ENCODE measurements at places on chromosomes 7 and 10.

DNA sequence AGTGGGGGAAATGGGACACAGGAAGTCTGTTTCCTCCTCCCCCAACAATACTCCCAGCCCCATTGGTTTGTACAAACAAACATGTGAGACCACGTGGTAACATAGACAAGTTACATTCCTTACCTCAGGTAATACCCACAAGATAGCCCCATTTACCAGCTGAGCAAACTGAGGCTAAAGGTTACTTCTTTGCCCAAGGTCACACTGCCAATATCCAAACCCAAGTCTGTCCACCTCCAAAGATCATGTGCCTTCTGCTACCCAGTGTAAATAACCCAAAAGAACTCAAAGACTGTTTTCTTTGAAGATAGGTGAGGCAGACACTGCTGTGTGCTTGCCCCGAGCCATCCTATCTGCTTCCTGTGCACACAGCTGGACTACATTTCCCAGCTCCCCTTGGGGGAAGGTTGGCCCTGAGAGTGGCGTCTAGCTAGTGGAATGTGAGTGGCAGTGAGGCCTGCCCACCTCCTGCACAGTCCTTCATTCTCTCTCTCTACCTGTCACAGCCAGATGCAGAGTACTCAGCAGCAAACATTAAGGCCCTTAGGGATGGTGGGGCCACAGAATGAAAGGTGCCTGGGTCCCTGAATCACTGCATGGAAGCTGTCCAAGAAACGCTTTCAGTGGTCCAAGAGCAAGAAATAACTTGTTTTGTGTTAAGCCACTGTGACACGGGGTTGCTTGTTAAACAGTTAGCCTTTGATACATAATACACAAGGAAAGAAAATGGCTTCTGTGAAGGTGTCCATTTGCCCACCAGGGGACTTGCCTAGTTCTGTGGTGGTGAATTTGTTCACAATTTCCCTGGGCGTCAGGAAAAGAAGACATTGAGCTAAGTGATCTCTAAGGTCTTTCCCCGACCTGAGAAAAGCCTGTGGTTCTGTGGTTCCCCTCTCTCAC is 257.7 kb upstream of the NFE2L3 start:
- DNase-seq = no peak

GRCh38 chr10:73779539-73780197 is 2.2 kb upstream of the CHCHD1 start:
- no peak for DNase-seq

- DNase-seq = no peak
These were observed 431.8 kb downstream of the RPS24 start for GRCh38 chr10:78465431-78465830.

DNA sequence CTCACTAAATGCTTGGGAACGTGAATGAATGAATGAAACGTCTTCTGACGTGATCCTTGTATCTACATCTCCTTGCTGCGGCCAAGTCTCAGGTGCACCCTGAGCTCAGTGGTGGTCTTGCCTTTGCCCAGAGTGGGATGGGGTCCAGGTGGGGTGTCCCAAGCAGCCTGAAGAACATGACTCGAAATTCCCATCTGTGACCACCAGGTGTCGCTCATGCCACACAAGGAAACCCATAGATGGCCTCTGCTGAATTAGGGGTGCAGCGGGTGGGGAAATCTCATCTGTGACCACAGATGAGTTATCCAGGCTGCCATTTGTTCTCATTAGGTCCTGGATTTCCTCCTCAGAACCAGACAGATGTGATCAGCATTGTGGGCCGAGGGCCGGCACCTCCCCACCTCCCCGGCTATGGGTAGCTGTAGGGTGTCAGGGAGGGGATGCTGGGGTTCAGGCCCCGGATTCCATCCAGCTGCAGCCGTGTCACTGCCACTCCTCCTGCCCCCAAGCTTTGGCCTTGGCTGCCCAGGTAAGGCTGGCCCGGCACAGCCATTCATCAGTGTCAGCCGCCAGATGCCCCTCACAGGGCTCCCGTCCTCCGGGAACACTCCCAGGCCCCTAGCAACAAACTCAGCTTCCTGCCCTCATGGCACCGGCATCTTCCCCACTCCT is 21.0 kb upstream of the GNA12 start:
- DNase-seq = peak; percentile 70

DNA sequence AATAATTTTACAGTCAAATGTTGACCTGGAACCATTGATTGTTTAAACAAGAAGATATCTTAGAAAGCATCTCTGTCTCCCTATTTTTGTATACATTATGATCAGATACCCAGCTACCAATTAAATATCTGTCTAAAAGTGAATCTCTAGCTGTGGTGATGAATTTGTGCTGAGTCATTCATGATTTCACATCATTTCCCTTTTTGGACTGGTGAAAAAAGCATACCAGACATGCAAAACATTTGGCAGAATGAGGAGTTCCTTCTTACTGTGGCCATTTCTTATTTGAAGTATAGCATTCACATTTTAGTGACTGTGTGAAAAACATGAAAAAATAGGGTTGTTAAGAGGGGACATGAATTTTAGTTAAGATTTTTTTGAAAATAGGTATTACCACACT is 98.0 kb upstream of the GATA3 start:
- no peak for DNase-seq

- no peak for DNase-seq
These were observed 72.2 kb downstream of the CH25H start for GRCh38 chr10:89134963-89135362.

GRCh38 chr7:50724526-50725520 is 57.9 kb downstream of the GRB10 start:
- DNase-seq = no peak

DNA sequence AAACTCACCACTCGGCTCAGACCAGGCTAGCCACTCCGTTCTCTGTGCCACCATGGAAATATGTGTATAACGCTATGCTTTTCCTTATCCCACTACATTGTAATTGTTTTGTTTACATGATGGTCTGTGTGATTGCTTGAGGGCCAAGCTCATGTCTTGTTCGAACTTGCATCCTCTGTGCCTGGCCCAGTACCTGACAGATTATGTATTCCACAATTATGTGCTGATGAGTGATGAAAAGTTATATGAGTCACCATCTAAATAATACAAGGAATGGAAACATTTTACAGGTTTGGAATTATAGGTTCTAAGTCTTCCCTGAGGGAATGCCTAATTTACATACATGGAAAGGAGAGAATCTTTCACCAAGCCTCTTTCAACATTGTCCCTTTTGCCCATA is 137.4 kb downstream of the C7orf25 start:
- no peak for DNase-seq

- DNase-seq = no peak
These were observed at the start of gene PDGFA for GRCh38 chr7:519484-520390. TSS of gene PDGFA (minus strand) at chr7:519846. CDS start at chr7:519001, 845 bp downstream.

GRCh38 chr10:44799966-44800365 is 111.2 kb upstream of the TMEM72 start:
- DNase-seq = no peak

- DNase-seq = no peak
These were observed 135.2 kb upstream of the MGMT start for GRCh38 chr10:129331839-129332220.

- DNase-seq = no peak
These were observed 4.2 kb downstream of the SUN1 start for GRCh38 chr7:836429-836828.

DNA sequence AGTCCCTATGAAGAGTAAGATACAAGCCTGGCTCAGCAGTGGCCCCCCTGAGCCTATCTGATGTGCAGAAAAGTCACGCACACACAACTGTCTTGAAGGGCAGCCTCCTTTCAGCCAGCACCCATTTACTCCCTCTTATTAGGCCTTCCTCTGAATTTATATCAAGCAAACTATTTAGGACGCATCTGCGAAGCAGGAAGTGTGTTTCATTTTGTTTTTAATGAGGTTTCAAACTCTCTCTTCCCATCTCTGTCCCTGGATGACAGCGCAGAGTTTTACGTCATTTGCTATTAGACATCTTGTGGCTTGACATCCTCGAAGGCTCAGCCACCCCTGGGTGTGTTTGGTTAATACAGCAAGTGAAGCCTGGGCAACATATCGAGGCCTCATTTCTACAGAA is 79.5 kb downstream of the CUX1 start:
- DNase-seq = no peak

GRCh38 chr7:24898691-24899090 is 81.3 kb downstream of the OSBPL3 start:
- no peak for DNase-seq

GRCh38 chr10:71945819-71946474 is 18.2 kb upstream of the CHST3 start:
- no peak for DNase-seq

GRCh38 chr10:78458983-78459638 is 425.4 kb downstream of the RPS24 start:
- DNase-seq = no peak

GRCh38 chr7:32937344-32938174 is 19.7 kb upstream of the FKBP9 start:
- DNase-seq = no peak

GRCh38 chr7:18639711-18640110 is 144.2 kb downstream of the HDAC9 start:
- no peak for DNase-seq

DNA sequence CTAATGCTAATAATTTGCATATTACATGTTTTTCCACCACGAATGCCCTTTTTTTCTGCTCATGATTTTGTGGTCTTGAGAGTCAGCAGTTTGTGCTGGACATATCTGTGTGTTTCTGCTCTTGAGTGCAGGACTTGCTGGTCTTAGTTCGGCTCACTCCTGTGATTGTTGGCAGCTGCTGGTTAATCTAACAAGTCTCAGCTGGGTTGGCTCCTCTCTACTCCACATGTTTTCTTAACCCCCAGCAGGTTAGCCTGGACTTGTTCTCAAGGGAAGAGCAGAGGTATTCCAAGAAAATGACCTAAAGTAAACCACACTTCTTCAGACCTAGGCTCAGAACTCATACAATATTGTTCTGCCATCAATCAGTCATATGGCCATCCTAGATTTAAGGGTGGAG is 1238.9 kb downstream of the XPNPEP1 start:
- no peak for DNase-seq

DNA sequence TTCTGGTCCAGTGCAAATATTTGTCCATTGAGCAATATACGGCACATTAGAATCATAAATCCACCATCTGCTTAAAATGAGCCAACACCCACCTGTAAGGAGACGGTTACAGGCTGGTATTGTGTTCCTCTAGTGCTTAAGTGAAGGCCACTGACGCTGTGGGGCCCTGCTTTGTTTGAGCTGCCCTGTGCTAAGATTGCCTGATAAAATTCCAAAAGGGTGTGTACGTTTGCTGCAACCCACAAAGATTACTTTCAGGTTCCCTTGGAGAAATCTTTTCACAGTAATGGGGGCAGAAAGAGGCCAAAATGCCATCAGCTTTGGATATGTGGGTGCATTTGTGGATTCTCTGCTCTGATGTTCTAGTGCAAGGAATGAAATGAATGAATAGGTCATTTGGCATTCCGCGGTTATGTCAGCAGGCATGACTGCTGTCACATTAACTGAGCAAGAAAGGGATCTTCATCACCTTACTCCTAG is 34.4 kb downstream of the AGR3 start:
- no peak for DNase-seq

DNA sequence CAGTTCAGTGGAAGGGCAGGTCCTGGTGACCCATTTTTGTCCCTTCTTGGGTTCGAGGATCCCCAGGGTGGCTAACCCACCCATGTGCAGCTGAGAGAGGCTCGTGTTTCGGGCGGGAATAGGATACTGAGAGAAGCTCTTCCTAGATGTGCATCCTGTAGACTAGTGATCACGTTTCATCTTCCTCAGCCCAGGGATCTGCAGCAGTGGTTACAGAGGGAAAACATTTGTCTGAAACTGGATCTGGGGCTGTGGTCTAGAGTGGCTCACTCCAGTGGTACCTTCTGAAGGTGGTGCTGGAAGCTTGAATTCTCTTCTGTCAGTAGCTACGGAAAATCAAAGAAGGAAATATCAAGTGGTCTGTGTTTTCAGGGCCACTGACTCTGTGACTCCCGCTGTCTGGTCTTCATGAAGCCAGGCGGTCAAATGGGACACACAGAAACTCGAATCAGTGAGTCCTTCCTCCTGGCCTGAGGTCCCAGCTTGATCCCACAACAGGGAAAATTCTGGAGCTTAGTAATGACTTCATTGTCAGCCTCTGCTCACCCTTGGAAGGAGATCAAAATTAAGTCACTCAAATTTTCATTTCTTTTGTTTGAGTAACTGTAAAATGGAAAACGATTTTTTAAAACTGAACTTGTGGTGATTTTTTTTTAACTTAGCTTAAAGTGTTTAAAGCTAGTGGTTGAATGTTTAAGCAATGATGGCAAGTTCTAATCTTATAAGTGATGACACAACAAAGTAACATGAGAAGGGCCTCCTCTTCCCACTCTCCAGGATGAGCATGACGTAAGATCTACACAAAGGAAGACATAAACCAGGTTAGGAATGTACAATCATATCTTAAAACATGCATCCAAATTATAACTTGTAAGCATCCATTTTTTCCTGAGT is 469.3 kb upstream of the KLF6 start:
- no peak for DNase-seq

- no peak for DNase-seq
These were observed 17.0 kb downstream of the ATE1 start for GRCh38 chr10:121910673-121911420.

GRCh38 chr7:2691011-2691707 is 3.2 kb downstream of the AMZ1 start:
- no peak for DNase-seq

DNA sequence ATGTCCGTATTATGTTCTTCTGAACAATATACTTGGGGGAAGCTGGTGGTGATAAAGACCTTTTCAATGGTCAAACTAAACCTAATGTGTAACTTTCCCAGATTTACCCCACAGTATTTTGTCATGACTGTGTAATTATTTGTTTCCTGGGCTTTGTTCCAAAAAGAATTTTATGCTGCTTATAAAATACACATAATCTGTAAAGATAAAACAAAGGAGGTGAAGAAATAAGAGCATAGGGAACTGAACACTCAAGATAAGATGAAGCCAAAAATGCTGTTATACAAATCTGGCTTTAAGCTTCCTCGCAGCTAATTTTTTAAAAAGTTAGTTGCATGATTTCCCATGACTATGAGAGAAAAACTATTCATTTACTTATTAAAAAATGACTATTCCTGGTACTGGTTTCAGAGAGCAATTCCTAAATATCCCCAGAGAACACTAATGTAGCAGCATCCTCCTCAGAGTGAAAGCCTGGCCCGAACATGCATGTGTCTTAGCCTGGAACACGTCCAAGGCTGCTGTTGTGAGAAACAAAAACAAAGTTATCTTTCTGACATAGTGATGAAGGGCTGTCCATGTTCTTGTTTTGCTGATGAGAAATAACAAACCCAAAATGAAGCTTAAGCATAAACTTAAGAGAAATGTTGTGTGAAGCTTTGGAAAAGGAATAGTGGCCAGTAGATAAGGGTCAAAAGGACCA is 33.9 kb downstream of the MALSU1 start:
- DNase-seq = no peak
